ENCODE measurements at places on chromosomes 3 and 15.

GRCh38 chr3:183430325-183430957 is 2.0 kb upstream of the MCF2L2 start:
- no peak for DNase-seq

GRCh38 chr3:160675566-160676124 is 1.3 kb upstream of the ARL14 start:
- DNase-seq, result no peak

GRCh38 chr3:50672656-50673055 is 2.1 kb upstream of the DOCK3 start:
- no peak for DNase-seq

GRCh38 chr3:186467969-186468368 is 76.2 kb downstream of the CRYGS start:
- no peak for DNase-seq

DNA sequence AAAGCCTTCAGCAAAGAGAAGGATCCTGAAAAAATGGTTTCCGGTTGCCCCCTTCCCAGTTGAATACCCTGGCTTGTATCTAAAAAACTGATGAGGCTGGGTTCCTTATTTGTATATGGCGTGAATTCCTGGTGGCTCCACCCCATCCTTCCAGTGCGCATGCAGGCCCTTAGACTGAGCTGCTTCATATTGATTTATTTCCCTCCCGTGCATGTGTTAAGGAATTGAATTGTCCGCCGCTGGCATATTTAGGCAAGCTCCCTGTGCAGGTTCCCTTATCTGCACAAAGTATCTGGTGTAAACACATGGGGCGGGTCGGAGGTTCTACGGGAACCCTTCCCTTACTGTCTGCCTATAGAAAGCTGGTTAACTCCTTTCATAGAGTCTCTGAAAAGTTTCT is 362.4 kb downstream of the FEZF2 start:
- no peak for DNase-seq

DNA sequence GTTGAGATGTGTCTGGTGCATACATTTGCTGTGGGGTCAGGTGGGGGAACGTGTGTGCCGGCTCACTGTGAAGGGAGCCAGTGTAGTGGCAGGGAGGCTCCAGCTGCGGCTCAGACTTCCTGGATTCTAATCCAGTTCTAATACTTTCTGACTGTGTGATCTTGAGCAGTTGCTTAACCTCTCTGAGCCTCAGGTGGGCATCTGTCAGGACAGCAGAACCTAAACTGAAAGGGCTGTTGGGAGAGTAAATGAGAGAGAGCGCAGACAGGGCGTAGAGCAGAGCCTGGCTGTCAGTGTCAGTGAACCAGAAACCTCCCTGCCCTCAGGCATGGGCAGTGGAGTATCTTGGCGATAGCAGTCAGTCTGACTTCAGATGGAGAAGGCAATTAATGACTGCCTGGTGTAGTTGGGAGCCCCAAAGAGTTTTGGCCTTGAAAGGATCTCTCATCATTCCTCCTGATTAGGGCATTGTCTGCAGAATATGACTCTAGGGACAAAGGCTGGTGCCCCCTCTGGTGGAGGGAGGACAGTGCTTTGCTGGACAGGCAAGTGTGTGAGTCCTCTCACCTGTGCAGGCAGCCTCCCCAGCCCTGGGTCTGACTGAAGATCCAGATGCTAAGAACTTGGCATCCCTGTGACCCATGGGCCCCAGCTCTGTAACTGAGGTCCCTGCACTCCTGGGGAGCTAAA is 9.6 kb downstream of the KBTBD13 start:
- DNase-seq, result no peak

- DNase-seq, result no peak
These were observed 2.4 kb downstream of the CRELD1 start for GRCh38 chr3:9935966-9936510.

DNA sequence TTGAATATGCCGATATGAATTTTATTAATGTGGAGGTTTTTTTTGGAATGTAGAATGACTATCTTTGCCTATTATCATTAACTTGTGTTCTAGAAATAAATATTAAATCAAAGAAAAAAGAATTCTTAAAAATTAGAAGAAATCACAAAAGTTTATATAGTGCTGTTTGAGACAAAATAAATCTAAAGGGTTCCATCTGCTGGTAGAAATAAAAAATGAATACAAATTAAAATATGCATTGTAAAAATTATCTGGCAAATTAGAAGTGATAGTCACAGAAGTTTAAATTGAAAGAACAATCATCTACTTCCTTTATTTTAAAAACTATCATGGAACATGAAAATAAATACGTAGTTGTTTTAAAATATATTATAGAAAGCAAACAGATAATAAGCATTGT is 22.7 kb upstream of the ZBTB20 start:
- DNase-seq, result no peak

- no peak for DNase-seq
These were observed 1.7 kb upstream of the FAM107A start for GRCh38 chr3:58578873-58579272.

- no peak for DNase-seq
These were observed 120.8 kb downstream of the ARPP21 start for GRCh38 chr3:35760146-35760545.

DNA sequence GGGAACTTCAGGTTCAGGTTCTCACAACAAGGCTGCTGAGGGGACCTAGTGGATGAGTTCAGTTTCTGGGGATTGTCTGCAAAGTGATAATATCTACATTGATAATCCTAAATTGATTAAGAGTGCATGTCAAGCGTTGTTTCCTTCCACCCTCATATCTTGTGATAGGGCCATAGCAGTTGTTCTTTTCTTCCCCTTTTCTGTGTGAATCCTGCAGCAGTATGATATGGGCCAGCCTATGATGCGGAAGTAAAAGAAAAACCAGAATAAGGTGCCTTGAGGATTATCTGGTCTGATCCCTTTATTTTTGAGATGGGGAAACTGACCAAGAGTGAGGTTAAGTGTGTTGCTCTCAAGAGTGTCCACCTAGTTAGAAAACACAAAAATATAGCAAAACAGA is 86.2 kb downstream of the MITF start:
- DNase-seq, result no peak

DNA sequence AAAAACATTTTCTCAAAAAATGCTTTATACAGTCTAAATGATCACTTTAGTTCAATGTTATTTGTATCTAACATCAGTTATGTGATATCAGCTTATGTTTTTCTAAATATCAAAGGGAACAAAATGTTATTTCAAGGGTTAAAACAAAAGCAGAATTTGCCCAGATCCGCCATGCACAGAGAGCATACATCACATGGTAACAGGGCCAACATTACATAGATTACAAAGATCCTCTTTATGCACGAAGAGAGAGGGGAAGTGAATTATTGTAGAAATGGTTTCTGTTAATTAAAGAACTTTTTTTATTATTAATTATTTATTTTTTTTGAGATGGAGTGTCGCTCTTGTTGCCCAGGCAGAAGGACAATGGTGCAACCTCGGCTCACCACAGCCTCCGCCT is 100.8 kb upstream of the MME start:
- DNase-seq, result no peak

GRCh38 chr3:152589644-152590043 is 245.3 kb upstream of the P2RY1 start:
- DNase-seq, result no peak

- no peak for DNase-seq
These were observed 9.5 kb downstream of the CHSY1 start for GRCh38 chr15:101242160-101242998.

DNA sequence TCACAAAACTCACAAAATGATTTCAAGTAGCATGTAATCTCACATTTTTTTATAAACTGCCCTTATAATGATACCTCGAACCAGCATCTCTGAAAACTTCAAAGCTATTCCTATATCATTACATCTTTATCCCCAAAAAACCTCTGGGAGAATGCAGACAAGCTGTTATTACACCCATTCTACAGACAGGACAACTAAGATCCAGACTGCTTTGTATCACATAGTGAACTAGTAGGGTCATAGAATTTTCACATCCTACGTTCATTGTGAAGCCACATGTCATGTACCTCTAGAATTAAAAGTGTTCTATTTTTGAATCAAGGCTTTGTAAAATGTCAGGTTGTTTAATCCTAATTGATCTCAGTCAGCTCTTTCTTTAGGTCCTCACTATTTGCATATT is 98.7 kb upstream of the RAP2B start:
- no peak for DNase-seq

- DNase-seq, result no peak
These were observed 1030.4 kb upstream of the CADM2 start for GRCh38 chr3:83928391-83928790.

DNA sequence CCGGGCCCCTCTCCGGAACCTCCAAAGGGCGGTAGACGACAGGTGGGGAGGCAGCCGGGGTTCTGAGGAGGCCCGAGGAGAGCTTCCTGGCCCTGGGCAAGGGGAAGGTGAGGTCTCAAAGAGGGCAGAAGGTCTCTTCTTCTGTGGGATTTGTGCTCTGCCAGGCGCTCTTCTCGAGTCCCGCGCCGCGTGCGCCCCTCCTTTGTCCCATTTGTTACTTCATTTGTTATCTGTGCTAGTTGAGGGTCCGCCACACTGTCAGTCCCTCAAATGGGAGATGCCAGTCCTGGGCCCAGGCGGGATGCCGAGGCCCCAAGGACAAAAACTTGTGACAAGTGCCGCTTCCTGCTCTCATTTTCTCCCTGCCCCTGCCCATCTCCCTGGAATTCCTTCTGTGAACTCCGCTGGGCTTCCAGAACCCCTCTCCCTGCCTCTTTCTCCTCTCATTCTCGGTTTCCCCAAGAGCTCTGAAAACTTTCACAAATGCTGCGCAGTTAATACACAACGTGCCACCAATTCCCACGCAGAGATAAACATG is 1.5 kb downstream of the ST8SIA2 start:
- DNase-seq, result peak; percentile 14

GRCh38 chr3:150341891-150342290 is 66.2 kb upstream of the TSC22D2 start:
- no peak for DNase-seq

DNA sequence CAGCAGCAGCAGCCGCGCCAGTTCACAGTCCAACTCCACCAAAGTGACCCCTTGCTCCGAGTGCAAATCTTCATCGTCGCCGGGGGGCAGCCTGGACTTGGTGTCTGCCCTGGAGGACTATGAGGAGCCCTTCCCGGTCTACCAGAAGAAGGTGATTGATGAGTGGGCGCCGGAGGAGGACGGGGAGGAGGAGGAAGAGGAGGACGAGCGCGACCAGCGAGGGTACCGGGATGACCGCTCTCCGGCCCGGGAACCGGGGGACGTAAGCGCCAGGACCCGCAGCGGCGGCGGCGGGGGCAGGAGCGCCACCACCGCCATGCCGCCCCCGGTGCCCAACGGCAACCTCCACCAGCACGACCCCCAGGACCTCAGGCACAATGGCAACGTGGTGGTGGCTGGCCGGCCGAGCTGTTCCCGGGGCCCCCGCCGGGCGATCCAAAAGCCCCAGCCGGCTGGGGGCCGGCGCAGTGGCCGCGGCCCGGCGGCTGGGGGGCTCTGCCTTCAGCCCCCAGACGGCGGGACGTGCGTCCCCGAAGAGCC is 224.1 kb upstream of the IL12A start:
- no peak for DNase-seq

DNA sequence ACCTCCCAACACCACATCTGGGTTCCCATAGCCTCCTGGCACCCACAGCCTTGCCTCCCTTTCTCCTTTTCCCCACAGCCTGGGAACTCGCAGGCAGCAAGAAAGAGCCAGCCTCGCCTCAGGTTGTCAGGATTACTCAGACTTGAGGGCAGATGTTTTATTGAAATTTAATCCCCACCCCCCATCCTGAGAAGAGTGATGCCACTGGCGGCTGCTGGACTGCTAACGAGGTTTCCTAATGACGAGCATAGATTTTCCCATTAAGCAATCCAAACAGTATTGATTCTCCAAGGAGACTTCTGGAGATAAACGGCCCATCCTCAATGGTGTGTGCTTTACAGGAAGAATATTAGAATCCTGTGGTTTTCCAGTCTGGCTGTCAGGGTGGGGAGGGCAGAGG is 13.7 kb downstream of the SHF start:
- DNase-seq, result no peak

DNA sequence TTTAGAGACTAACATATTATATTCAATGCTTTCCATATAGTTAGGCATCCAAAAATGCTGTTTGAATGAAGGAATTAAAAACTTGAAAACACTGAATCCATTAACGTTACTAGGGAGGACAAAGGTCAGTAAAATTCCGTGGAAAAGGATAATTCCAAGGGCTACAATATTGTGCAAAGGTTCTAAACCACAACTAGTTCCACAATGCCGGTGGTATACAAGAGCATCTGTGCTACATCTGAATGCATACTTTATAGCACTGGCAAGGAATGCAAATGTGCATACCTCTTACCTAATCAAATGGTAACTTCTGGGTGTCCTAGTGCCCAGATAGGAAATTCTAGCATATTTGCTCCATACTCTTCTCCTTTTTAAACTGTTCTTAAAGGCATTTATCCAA is 2.2 kb downstream of the ICE2 start:
- DNase-seq, result no peak

Data from frontal cortex (tissue), 4 donors.